ENCODE measurements at places on chromosomes 11 and 22.
A peak's percentile ranks its signal among the peaks of the same experiment; 100 is the strongest.

DNA sequence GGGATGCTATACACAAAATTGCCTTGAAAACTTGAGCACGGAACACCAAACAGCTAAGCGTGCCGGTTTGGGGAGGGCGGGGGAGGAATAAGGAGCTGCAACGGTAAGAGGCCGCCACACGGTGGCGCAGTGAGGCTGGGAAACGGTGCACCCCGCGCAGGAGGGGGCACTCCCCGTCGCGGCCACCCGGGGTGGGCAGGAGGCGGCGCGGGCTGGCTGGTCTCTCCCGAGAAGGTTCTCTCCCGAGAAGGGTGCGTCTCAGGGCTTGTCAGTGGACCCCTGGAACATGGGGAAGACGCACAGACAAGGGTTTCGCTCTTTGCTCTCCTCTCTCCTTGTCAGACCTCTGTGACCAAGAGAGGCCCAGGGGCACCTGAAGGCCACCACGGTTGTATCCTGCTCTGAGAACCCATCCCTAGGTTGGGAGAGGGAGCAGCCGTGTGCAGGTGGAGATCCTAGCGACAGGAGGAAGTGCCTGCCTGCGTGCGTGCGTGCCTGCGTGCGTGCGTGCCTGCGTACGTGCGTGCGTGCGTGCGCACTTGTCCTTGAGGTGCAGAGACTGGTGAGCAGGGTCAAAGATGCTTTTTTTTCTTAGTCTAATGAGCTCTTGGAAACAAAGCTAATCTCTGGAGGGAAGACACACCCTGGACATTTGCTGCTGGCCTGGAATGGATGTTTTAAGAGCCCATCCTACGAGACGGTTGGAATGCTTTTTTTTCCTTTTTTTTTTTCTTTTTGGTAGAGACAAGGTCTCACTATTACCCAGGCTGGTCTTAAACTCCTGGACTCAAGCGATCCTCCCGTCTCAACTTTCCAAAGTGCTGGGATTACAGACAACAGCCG lies 18.1 kb upstream of the JAM3 start:
- DNase-seq, result peak; percentile 66

- DNase-seq, result no peak
Measured at GRCh38 chr11:65851811-65852507, 6.0 kb downstream of the CFL1 start.

GRCh38 chr11:35214792-35215193 lies 75.8 kb downstream of the CD44 start:
- peak; percentile 51 for DNase-seq

DNA sequence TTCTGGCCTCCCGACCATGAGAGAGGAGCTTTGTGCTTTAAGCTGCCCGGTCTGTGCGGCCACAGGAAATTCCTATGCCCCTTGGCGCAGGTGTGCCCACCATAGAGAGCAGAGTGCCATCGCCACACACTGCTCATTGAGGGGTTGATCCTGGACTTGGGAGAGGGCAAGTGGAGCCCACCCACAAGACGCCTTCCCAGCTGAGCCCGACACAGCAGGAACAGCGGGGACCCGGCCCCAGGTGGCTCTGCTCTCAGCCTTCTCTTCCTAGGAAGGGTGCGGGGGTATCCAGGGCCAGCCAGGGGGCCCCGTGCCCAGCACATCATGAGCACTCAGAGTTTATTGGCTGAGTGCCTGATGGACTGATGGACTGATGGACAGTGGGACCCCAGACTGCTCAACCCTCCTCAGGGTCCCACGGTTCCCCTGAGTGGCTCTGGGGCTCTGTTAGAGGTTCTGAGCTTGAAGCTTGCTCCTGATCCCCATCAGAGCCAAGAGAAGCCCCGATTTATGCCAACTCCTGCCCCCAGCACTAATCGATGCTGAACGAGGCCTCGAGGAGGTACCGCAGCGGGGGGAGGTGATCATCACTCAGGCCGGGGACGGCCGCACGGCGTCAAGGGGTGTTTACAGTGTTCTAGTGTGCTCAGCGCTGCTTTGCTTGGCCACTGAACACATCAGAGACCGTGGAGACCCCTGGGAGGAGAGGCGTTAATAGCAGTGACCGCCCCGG lies 13.5 kb upstream of the MRGPRD start:
- DNase-seq, result no peak

DNA sequence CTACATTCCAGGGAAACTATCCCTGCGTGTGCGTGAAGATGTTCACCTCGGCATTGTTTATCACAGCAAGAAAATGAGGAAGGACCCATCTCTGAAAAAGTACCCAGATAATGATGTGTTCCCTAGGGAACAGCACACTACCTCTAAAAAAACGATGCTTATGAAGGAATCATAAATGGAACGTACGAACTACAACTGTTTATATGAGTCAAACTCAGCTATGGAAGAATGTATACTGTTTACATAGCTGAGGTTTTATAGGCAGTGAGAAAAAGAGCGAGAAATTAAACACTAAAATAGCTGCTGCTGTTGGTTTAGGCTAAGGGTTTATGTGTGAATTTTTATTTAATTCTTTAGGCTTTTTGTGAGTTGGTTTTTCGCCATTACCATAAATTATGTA lies 48.9 kb downstream of the APOL1 start:
- no peak for DNase-seq

DNA sequence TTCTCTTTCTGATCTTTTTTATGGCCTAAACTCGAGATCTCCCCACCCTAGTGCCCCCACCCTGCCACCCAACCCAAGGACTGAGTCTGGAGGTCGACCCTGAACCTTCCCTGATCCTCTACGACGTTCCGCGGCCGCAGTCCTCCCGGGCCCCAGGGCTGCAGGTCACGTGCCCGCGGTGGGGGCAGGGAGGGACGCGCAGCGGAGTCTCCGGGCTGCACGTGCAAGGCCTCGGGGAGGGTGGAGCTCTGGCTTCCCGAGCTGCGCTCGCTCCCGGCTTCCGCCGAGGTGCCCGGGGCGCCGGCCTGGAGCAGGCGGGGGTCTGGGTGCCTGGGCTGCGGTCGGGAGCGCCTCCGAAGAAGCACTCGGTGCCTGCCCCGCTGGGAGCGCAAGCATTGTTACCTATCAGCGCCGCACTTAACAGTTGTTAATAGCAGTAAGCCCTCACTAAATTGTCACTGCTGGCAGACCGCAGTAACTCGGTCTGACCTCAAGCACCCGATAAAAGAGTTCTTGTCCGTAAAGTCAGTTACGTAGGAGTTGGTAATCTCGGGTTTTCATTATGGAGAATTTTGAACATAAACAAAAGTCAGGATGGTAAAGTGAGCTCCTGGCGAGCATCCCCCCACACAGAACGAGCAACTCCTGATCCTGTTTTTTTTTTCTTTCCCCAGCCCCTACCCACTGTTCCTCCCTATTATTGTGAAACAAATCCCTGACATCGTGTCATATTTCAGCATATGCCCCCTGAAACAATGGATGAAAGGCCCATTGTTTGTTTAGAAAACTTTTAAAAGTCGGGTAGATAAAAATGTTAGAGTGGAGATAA lies 69.7 kb upstream of the EP300 start:
- peak; percentile 97 for DNase-seq

DNA sequence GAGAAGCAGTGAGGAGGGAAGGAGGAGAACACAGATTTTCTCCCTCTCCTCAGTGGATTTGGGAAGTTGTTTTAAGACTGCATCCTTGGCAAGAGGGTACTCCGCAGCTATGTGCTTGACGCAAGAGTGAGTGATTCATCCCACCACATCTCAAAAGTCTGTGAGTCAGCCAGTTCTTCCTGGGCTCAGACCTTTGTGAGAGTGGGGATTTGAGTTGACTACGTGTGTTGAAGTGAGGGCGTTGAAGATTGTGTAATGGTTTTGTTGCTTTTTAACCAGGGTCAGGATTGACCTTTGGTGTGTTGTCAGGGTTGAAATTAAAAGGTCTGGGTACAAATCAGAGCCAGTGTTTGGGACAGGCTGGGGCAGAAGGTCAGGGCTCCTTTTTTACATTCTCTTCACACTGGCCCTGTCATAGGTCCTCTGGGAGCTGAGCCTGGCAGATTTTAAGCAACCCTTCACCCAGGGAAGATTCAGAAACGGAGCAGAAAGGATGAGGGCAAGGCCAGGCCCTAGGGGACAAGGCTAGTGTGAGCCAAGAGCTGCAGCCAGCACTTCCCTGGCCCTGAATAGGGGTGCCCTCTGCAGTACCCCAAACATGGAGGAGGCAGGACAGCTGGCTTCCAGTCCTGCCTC lies 4.2 kb upstream of the C11orf86 start:
- peak; percentile 94 for DNase-seq

DNA sequence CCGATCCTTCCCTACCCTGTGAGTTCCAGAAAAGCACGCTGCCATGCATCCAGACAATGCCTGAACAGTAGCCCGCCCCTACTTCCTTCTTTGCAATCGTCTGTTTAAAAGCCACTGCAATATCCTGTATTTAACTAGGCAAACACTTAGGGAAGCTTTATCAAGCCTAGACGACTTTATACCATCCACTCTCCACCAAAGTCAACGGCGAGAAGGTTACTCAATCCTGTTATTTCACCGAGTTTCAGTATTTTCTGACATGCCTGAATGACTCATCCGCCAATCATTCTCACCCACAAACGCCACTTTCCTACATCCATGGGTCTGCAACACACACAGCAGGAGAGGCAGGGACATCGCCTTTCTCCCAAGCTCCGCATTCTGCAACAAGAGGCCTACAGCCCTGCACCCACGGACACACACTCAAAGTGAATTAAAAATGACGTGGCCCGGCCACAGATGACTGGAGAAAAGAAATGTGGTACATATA lies 9.3 kb downstream of the CELSR1 start:
- peak; percentile 94 for DNase-seq

- DNase-seq, result no peak
Measured at GRCh38 chr22:28021116-28021997, 102.3 kb upstream of the PITPNB start.

GRCh38 chr11:90753546-90753945 lies 530.7 kb upstream of the CHORDC1 start:
- DNase-seq, result no peak

DNA sequence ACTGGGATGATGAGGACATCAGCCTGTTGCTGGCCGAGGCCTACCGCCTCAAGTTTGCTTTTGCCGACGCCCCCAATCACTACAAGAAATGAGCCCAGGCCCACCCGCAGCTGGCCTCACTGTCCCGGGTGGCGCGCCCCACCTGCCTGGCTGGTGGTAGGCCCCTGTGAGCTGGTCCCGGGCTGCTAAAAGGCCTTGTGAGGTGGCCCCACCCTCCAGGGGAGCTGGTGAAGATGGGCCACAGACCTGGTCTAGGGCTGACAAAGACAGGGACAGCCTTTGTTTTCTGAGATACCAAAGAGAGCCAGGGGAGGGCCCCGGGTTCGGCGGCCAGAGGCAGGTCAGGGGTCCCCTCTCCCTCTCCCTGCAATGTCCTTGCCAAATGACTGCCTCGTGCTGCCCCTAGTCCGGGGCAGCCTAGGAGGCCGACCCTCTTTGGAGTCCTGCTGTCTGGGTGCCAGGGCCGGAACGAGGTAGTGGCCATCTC lies 411.1 kb downstream of the TBC1D22A start:
- no peak for DNase-seq

- peak; percentile 20 for DNase-seq
Measured at GRCh38 chr11:9030601-9031000, 26.8 kb upstream of the NRIP3 start.

- DNase-seq, result peak; percentile 89
Measured at GRCh38 chr22:46942799-46943785, 180.6 kb downstream of the TBC1D22A start.

DNA sequence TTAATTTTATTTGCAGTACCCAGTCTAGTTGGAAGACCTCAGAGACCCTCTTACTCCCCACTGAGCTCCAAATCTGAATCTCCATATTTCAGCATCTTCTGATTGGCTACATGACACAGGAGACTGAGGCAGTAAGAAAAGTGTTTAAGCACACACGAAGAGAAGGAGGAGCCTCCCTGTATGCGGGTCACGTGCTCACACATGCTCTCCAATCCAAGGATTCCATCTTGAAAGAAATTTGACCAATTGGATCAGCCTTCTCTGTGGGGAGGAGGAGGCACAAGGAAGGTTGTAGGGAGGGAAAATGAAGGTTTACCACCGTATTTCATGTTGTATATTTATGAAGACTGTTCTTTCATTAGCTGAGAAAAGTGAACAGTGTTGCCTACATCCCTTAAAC lies 1.2 kb downstream of the OR6T1 start:
- DNase-seq, result no peak

- no peak for DNase-seq
Measured at GRCh38 chr11:117998664-117999353, 12.6 kb downstream of the IL10RA start.

GRCh38 chr11:45185228-45185729 lies 38.8 kb downstream of the PRDM11 start:
- no peak for DNase-seq

DNA sequence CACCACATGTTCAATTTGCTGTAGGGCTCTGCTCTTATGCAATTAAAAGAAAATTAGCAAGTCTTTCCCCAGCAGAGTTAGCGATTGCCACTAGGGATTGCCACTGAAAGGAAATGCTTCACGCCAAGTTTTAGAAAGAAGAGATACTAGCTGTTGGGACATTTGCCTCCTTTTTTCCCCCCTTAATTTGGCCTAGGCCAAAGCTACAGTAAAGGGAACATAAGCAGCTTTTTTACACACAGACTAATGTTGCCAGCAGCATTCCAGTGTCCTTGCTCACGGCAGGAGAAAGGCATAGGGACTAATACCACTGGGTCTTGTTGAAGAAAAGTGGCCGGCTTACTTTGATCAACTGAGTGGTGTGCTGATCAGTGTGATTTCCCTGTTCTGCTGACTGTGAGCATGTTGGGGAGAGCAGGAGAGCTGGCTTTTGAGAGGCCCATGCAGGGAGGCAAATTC lies 71.2 kb downstream of the PHF21A start:
- DNase-seq, result no peak

GRCh38 chr11:30825723-30826122 lies 239.6 kb upstream of the MPPED2 start:
- no peak for DNase-seq

DNA sequence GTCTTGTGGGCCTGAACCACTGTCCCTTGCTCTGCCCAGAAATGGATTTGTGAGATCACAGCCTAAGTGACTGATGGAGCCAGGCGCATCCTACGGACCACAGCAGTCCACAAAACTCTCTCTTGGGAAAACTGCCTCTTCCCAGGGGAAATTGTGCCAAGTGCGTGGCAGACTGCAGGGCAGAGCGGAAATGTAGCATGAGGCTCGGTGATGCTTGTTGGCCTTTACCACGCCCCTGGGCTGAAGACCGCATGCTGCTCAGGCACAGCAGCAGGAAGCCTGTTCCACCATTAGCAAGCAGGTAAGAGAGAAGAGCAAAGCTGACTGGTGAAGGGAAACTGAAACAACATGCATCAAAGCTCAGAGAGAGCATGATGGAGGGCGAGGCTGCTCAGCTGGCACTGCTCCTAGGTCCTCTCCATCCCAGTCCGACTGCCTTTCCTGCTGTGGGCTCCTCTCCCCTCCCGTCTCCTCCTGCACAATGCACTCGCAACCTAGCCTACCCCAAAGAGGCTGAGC lies 26.5 kb upstream of the SCARF2 start:
- DNase-seq, result no peak

All from suppressor macrophage (primary cell).